SJCRH30 (cell line): ENCODE measurements at places on chromosomes 12 and 14. TPM values are rescaled to one million over a fixed set of nuclear protein-coding genes. Genes with fewer than 3 reads are reported as not detected.
A peak's percentile ranks its signal among the peaks of the same experiment; 100 is the strongest.

GLT1D1 gene
- 0.10 TPM in 1 of 2 replicates, not detected in the other for total RNA-seq

DNA sequence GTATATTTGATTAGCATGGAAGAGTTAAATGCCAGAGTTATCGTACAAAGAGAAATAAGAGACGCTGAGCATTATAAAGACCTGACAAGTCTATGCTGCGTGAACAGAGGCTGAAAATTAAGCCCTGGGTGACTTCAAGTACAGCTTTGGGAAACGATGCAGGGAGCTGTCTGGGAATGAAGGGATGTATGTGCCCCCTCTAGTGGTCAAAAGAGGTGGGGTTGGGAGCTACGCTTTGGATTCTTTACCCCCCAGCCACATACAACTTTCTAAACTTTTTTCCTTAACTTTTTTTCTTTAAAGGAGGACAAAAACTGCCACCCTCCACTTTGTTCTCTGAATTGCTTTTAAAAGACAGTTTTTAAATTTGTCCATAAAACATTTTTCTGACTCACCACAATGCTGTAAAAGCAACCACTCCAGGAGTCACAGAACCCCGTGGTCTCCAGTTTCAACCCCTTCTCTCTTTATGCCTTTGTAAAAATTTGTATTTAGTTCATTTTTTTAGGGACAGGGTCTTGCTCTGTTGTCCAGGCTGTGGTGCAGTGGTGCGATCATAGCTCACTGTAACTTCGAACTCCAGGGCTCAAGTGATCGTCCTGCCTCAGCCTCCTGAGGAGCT is 59.4 kb downstream of the ZNF664 start:
- H3K27ac ChIP-seq, result no peak overlapping the region
- peaks cover 42% of the 10 kb centered on the region for H3K4me1 ChIP-seq
- peak; percentile 84 for DNase-seq
- no peak overlapping the region for H3K4me3 ChIP-seq
- H3K36me3 ChIP-seq, result no peaks in the 10 kb centered on the region
- H3K27me3 ChIP-seq, result no peaks in the 10 kb centered on the region

- no peak for DNase-seq
- H3K27ac ChIP-seq, result no peak overlapping the region
- peaks cover 9% of the 10 kb centered on the region; the same call in 1 of the 2 replicates for H3K36me3 ChIP-seq
- H3K4me1 ChIP-seq, result no peaks in the 10 kb centered on the region
- H3K27me3 ChIP-seq, result no peaks in the 10 kb centered on the region
These were observed 65.8 kb downstream of the RIC8B start for GRCh38 chr12:106840243-106840642.

DNA sequence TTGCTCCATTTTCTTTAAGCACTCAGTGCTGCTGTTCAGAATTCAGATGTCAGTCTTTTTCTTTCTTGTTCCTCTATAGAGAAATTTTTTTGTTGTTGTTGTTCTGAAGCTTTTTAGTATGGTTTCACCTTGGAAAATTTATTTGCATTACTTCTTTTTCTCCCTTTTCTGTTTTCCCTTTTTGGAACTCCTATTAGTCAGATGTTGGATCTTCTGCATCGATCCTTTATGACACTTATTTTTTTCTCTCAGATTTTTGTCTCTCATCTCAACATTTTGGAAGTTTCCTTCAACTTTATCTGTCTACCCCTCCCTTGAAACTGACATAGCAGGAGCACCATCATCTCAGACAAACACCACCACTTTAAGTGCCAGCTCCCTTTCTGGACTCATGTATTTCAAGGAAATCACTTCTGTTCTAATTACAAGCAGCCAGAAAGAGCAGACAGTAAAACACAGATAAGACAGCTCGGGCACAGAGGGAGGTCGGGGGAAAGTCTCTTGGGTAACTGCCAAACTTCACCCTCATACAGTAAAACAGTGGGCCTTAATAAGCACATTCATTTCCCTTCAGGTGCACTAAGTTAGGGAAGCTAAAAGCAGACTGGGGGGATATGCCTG is 222.7 kb upstream of the PLXNC1 start:
- no peaks in the 10 kb centered on the region for H3K36me3 ChIP-seq
- DNase-seq, result no peak
- H3K4me3 ChIP-seq, result no peak overlapping the region
- H3K4me1 ChIP-seq, result no peaks in the 10 kb centered on the region
- H3K27me3 ChIP-seq, result no peaks in the 10 kb centered on the region

- H3K36me3 ChIP-seq, result no peaks in the 10 kb centered on the region
- H3K4me3 ChIP-seq, result no peak overlapping the region
- no peaks in the 10 kb centered on the region for H3K4me1 ChIP-seq
- no peaks in the 10 kb centered on the region for H3K27me3 ChIP-seq
- DNase-seq, result no peak
- no peak overlapping the region for H3K27ac ChIP-seq
These were observed 27.8 kb upstream of the BDKRB2 start for GRCh38 chr14:96176811-96177211.

DNA sequence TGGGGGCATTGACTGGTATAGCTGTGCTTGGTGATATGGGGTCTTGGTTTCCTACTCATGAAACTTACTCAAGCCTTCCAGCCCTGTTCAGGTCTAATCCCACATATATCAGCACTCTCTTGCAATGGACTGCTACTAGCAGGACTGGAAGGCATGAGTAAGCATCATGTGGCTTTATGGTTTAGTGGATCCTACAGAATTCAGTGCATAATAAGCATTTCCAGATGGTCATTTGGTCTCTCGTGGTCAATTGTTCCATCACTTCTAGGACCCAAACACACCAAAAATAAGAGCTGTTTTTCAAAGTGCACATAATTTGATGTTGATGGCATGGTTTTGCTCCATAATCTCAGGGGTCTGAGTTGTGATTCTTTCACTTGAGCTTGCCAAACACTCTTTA is 114.4 kb downstream of the LMNTD1 start:
- H3K4me3 ChIP-seq, result no peak overlapping the region
- no peak overlapping the region for H3K27ac ChIP-seq
- H3K36me3 ChIP-seq, result no peaks in the 10 kb centered on the region
- no peak for DNase-seq

GRCh38 chr12:130728158-130729058 is 12.3 kb upstream of the RIMBP2 start:
- H3K4me3 ChIP-seq, result no peak overlapping the region
- no peak overlapping the region for H3K27ac ChIP-seq
- H3K4me1 ChIP-seq, result no peaks in the 10 kb centered on the region
- no peaks in the 10 kb centered on the region for H3K36me3 ChIP-seq
- no peaks in the 10 kb centered on the region for H3K27me3 ChIP-seq

ANKLE2 gene
- 58.8 and 59.1 TPM in 2 replicates for total RNA-seq

DNA sequence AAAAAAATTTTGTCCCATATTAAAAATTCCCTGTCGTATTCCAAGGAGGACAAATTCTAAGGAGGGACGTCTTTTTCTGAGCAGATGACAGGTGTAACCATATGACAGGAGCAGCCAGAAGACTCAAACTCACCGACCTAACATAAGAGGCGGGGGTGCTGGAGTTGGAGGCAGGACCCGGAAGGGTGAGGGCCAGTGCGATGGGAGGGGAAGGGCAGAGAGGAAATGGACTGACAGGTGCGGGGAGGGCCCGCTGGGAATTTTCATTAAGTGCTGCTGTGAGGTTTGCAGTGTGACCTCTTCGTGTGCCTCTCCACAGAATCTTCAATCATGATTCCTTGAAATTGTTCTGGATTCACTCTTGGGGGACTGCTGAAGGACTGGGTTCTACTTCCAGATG is 189.4 kb downstream of the NTF3 start:
- DNase-seq, result peak; percentile 77
- H3K27me3 ChIP-seq, result no peaks in the 10 kb centered on the region
- H3K36me3 ChIP-seq, result no peaks in the 10 kb centered on the region
- peaks cover 33% of the 10 kb centered on the region for H3K4me1 ChIP-seq
- H3K27ac ChIP-seq, result peak overlapping the region; percentile 23; the same call in 1 of the 2 replicates

DIABLO gene
- 61.6 and 64.0 TPM in 2 replicates for total RNA-seq

GRCh38 chr14:81472096-81472800 is 61.4 kb downstream of the SEL1L start:
- H3K27ac ChIP-seq, result no peak overlapping the region
- H3K27me3 ChIP-seq, result no peaks in the 10 kb centered on the region
- H3K4me1 ChIP-seq, result no peaks in the 10 kb centered on the region
- DNase-seq, result no peak

DNA sequence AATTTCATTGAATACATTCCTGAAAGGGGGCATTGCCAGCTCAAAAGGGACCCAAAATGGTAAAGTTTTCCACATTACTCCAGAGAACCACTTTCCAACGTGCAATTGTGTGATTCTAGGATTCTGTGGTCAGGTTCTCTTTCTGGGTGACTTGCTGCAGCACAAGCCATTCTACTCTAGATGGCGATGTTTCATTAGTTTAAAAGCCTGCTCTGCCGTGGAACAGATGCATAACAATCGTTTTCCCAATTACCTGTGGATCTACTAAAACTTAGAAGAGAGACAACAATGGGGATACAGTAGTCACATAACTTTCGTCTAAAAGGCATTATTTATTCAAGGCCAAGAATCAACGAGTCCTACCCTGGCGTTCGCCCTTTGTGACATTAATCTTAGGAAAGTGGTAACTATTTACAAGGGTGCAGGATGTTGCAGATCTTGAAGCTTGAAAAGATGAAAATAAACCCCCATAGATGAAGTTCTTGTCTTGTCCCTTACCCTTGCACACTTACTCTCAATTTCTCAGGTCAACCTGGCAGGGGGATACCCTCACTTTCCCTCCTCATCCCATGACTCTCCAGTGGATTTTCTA is 400.9 kb downstream of the SNAPC1 start:
- peaks cover 6% of the 10 kb centered on the region for H3K4me1 ChIP-seq
- H3K4me3 ChIP-seq, result no peak overlapping the region
- DNase-seq, result peak; percentile 56
- H3K36me3 ChIP-seq, result no peaks in the 10 kb centered on the region
- H3K27ac ChIP-seq, result no peak overlapping the region

- peaks cover 6% of the 10 kb centered on the region for H3K36me3 ChIP-seq
- H3K4me3 ChIP-seq, result no peak overlapping the region
- H3K27ac ChIP-seq, result no peak overlapping the region
- H3K27me3 ChIP-seq, result no peaks in the 10 kb centered on the region; the same call in 1 of the 2 replicates
- no peaks in the 10 kb centered on the region for H3K4me1 ChIP-seq
These were observed 25.4 kb downstream of the RTRAF start for GRCh38 chr14:52014601-52015267.

- no peaks in the 10 kb centered on the region for H3K4me1 ChIP-seq
- no peak overlapping the region for H3K27ac ChIP-seq
- H3K4me3 ChIP-seq, result no peak overlapping the region
- no peaks in the 10 kb centered on the region for H3K36me3 ChIP-seq
- no peak for DNase-seq
- H3K27me3 ChIP-seq, result no peaks in the 10 kb centered on the region
These were observed 20.7 kb downstream of the GCH1 start for GRCh38 chr14:54881761-54882401.

DNA sequence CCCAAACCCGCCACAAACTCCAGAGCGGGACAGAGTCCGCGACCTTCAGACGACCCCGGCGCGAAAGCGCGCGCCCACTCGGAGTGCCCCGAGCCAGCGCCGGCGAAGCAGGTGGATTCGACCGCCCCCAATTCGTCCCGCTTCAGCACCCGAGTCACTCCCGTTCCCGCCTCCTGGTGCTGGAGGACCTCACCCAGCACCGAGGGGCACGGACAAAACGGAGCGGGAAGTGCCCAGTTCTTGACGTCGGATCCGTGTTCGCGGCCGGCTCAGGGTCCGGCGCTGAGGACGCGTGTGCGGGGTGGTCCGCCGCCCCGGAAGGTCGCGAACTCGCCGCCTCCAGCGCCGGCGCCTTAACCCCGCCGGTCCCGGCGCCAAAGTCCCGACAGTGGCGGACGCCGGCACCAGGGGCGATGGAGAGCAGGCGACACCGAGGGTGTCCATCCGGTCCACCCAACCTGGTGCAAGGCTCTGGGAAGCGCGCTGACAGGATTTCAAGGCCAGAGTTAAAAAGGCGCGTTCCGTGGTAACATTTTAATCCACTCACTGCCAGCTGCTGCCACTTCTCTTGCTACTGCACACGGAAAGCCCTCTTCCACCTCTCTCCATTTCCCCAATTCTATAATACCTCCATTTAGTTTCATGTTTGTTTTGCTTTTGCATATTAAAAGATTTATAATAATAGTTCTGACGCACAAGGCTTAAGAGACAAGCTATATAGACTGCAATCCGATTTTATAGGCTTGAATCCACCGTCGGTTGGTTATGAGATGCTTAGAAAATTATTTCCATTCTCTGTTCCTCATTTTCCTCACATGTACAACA is 240.0 kb upstream of the CPNE8 start:
- no peak overlapping the region for H3K4me3 ChIP-seq
- H3K27ac ChIP-seq, result no peak overlapping the region
- no peaks in the 10 kb centered on the region for H3K36me3 ChIP-seq
- no peak for DNase-seq
- H3K4me1 ChIP-seq, result no peaks in the 10 kb centered on the region
